Activated CD4-positive, alpha-beta T cell treated with anti-CD3 and anti-CD28 coated beads, Interleukin-2, amount 50 U/mL, for 1 hour (primary cell): ENCODE measurements at places on chromosomes 6 and 20.

- DNase-seq: no peak
Measured at GRCh38 chr6:146850981-146851380, 252.2 kb downstream of the ADGB start.

- no peak for DNase-seq
Measured at GRCh38 chr6:7750197-7750596, 24.3 kb downstream of the BMP6 start.

DNA sequence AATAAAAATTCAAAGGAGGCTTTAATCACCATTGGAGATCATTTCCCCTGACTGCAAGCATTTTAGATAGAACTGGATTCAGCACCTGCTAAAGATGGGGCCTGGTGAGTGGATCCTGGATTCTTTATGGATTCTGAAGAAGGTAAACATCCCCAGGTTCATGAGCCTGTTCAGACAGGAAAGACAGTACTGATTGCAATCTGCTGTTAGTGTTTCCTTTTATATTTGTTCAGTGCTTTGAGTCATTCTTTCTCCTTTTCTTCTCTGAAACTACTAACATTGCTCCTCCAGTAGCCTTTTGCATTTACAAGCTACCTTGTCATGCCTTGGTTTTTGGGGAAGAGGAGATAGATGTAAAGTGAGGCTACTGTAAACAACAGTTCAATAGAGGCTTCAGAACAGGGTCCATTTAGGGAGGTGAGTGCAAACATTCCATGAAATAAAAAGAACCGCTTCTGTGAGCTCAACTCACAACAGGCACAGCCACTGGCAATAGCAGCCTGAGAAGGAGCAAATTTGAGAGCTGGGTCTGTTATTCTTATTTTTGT, 66.4 kb upstream of the PRL start:
- no peak for DNase-seq

DNA sequence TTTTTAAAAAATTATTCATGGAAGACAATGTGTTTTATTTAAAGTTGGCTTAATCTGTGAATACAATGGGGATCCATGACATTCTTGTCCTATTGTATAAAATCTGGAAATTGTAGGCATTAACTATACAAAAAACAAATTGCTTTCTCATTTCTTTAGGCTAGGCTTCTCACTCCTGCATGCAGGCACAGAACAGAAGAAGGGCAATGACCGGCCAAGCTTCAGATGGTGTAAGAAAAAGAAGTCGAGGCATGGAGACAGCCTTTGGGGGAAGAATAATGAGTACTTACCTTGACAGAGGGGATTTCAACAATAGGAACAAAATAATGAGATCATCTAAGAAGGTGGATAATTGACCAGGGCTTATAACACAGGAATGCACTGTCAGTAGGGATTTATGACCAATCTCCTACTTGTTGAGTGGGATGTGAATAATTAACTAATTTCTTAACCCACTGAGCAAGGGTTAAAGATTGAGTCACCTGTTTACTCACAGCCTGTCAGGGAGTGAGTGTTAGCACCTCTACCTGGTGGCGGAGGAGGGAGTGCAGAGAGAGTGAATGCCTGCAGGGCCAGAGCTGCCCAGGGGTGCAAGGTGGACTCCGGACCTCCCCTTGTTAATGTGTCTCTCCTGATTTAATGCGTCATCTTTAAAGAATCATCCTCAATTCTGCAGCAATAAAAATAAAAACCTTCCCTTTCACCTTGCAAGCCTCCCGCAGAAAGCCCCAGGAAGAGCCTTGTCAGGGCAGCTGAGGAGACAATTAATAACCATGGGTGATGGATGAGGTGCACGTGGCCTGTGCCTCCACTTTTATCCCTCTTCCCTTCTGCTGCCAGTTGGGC, 3.9 kb downstream of the SLC22A2 start:
- DNase-seq: no peak

DNA sequence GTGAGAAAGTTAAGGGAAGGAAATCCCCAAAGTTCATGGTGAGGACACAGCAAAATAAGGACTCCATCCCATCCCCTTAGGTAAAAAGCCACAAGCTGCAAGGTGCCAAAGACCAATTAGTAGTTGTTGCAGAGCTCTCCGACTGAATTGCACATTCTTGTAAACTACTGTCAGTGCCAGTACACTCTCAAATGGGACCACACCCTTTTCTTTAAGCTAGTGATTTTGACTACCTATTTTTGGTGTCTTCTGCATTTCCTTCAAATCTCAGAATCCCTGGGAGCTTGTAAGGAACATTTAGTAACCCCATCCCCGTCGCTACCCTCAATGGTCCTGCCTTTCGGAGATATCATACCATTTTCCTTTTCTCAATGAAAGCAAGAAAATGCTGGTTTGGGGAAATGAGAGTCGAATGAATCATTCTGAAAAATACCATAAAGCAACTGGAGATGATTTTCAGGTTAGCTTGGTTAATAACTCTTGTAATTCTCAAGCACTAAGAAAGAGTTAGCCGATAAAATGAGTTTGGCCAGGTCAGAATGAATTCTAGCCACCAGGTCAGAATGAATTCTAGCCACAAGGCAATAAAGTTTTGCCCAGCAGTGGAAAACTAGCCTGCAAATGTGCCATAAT, 5.2 kb upstream of the HMGN3 start:
- no peak for DNase-seq

GRCh38 chr6:135054226-135054568, 425 bp downstream of the HBS1L start:
- DNase-seq: no peak

DNA sequence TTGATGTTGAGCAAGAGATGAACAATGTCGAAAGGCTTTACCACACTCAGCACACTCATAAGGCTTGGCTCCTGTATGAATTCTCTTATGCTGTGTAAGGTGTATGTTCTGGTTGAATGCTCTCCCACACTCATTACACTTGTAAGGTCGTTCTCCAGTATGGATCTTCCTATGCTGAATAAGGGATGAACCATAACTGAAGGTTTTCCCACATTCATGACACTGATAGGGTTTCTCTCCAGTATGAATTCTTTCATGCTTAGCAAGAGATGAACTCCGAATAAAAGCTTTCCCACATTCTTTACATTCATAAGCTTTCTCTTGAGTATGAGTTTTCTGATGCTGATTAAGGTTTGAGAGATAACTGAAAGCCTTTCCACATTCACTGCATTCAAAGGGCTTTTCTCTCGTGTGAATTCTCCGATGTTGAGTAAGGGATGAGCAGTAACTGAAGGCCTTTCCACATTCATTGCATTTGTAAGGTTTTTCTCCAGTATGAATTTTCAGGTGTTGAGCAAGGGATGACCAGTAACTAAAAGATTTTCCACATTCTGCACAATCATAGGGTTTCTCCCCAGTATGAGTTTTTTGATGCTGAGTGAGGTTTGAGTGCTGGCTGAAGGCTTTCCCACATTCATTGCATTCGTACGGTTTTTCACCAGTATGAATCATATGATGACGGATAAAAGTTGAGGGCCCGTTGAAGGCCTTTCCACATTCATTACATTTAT, 21.1 kb downstream of the ZNF184 start:
- no peak for DNase-seq
